ENCODE measurements at places on chromosomes 16 and 17. TPM values are rescaled to one million over a fixed set of nuclear protein-coding genes. Genes with fewer than 3 reads are reported as not detected.

KRT28 gene
- total RNA-seq: not detected

CSF3 gene
- total RNA-seq: 0.69 TPM

TMEM208 gene
- total RNA-seq: 33.1 TPM

TNS4 gene
- total RNA-seq: 0.14 TPM

RND2 gene
- total RNA-seq: 2.2 TPM

NDRG4 gene
- total RNA-seq: 5.8 TPM

NRN1L gene
- not detected for total RNA-seq

NR1D1 gene
- total RNA-seq: 20.2 TPM

C16orf46 gene
- total RNA-seq: not detected

CSH2 gene
- total RNA-seq: not detected

TP53TG3D gene
- total RNA-seq: not detected

BCL6B gene
- total RNA-seq: 21.2 TPM

SEPHS2 gene
- total RNA-seq: 32.5 TPM

TSPAN10 gene
- 0.14 TPM for total RNA-seq

PARN gene
- 27.9 TPM for total RNA-seq

FOXF1 gene
- total RNA-seq: 2.5 TPM

DBNDD1 gene
- 2.7 TPM for total RNA-seq

SOCS1 gene
- total RNA-seq: 7.7 TPM

ACSM3 gene
- 3.6 TPM for total RNA-seq

MT1H gene
- not detected for total RNA-seq

MRC2 gene
- 130 TPM for total RNA-seq

SSTR5 gene
- total RNA-seq: not detected

TENT4B gene
- total RNA-seq: 15.0 TPM

OTOP3 gene
- total RNA-seq: not detected

KRT34 gene
- total RNA-seq: not detected

REXO5 gene
- total RNA-seq: 2.2 TPM

CTRB2 gene
- 0.79 TPM for total RNA-seq

PLA2G10 gene
- total RNA-seq: not detected

ASB16 gene
- 1.5 TPM for total RNA-seq

CCL3 gene
- 2.6 TPM for total RNA-seq

FLII gene
- total RNA-seq: 275 TPM

FOXK2 gene
- total RNA-seq: 42.4 TPM

LRRC46 gene
- total RNA-seq: not detected

KRTAP9-8 gene
- not detected for total RNA-seq

CYB561 gene
- total RNA-seq: 26.2 TPM

USB1 gene
- 39.0 TPM for total RNA-seq

GABARAP gene
- 405 TPM for total RNA-seq

ARHGDIA gene
- 421 TPM for total RNA-seq

LGALS9B gene
- not detected for total RNA-seq

ABI3 gene
- 10.6 TPM for total RNA-seq

All from posterior vena cava (tissue), 2 donors.